ENCODE measurements at places on chromosomes 16 and 17. TPM values are rescaled to one million over a fixed set of nuclear protein-coding genes. Genes with fewer than 3 reads are reported as not detected.

GRCh38 chr17:7811251-7811650 is 22.8 kb upstream of the KDM6B start:
- no peak for DNase-seq

- DNase-seq = peak; percentile 61
Observed at GRCh38 chr17:42578282-42578869, 847 bp upstream of the PSMC3IP start.

The CDC27 gene
- 76.5 TPM for total RNA-seq

The MYL11 gene
- not detected for total RNA-seq

GRCh38 chr17:27634776-27635175 is 3.8 kb downstream of the LGALS9 start:
- DNase-seq = no peak

- no peak for DNase-seq
Observed at GRCh38 chr16:15777533-15778203, 79.2 kb downstream of the MYH11 start.

GRCh38 chr17:15516150-15516549 is 47.1 kb downstream of the TVP23C start:
- no peak for DNase-seq

GRCh38 chr16:88281858-88282563 is 100.7 kb upstream of the ZNF469 start:
- DNase-seq = no peak

DNA sequence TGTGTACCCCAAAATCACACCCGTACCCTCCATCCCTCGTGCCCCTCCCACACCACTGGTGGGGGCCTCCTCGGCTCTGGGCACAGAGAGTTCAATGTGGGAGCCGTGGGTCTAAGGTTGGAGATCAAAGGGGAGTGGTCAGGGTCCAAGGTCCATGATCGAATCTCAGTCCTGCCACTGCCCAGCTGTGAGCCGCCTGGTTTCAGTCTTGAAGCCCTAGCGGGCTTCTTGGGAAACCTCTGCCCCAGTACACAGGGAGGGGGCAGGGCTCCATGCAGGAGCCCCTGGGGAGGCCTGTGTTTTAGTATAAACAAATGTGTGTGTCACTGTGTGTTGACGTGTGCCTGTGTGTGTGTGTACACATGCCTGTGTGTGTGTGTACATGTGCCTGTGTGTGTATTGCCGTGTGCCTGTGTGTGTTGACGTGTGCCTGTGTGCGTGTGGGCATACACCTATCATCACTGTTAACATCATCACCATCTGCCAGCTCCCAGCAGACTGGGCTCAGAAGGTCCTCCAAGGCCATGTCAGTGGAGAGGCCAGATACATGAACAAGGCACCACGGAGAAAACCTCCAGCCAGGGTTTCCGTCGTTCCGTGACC is 26.5 kb upstream of the ZNF469 start:
- DNase-seq = no peak

DNA sequence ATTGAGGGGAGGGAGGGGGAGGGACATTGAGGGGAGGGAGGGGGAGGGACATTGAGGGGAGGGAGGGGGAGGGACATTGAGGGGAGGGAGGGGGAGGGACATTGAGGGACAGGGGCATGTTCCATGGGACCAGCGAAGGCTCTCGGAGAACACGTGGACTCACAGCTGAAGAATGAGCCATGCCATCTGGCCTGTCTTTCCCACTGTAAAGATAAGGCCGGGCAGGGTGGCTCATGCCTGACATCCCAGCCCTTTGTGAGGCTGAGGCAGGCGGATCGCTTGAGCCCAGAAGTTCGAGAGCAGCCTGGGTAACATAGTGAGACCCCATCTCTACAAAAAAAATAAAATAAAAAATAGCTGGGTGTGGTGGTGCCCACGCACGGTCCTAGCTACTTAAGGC is 32.5 kb downstream of the RPH3AL start:
- DNase-seq = no peak

DNA sequence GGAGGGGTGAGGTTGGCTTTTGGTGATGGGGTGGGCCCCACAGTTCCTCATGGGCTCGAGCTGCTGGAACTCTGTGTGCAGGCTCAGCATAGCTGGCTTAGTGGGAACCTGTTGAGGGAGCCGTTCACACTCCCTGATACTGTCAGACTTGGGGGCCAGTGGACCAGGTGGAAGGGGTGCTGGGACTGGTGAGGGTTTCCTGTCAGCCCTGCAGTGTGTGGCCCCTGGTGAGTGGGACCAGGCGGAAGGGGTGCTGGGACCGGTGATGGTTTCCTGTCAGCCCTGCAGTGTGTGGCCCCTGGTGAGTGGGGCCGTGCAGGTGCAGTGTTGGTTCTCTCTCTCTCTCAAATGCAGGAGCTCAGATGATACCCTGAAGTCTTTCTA is 45.1 kb upstream of the ZNF750 start:
- no peak for DNase-seq

- DNase-seq = no peak
Observed at GRCh38 chr17:29102046-29102445, 59.1 kb downstream of the PIPOX start.

- DNase-seq = no peak
Observed at GRCh38 chr17:48733632-48734328, 5.2 kb upstream of the HOXB13 start.

DNA sequence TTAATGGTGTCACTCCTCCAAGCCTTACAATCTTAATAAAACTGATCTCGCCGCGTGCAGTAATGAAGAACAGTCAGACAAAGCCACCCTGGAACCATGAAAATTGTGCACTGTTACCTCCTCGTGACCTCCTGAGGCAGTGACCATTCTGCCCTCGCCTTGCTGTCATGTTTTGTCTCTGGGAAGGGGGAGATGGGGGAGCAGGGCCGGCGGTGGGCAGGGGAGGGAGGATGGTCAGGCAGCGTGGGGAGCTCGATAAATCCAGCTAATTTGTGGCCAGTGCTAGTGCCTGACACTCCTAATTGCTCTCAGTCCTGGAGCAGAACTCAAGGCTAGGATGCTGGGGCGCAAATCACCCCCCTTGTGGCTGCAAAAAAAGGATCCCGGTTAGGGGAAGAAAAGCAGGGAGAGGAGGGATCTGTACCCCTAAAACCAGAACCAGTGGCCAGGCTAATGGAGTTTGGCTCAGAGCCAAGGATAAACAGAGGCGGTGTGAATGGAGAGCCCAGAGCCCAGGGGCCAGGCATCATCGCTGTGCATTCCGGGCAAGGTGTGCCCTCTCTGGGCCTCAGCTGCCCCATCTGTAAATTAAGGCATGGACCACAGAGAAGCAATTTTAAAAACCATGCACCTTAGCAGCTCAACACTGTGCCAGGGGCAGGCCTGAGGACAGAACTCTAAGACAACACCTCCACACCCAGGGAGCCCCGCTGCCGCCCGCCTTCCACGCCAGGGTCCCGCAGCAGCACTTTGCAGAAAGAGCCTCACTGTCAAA is 113.3 kb downstream of the ZNF423 start:
- DNase-seq = no peak

The HSD17B2 gene
- not detected for total RNA-seq

DNA sequence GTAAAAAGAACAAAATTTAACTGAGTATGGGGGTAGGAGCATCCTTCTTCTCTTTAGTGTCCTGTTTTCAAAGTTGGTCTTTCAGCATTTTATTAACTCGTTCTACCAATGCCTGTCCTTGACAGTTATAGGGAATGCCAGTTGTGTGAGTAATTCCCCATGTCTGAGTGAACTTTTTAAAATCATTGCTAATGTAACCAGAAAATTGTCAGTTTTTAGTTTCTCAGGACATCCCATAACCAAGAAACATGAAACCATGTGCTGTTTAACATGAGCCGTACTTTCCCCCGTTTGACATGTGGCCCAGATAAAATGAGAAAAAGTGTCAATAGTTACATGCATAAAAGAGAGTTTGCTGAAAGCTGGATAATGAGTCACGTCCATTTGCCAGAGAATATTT is 71.4 kb upstream of the ARL4D start:
- no peak for DNase-seq

- DNase-seq = no peak
Observed at GRCh38 chr17:47636273-47637030, 13.3 kb upstream of the KPNB1 start.

- DNase-seq = no peak
Observed at GRCh38 chr17:63735691-63736090, 5.9 kb downstream of the STRADA start.

DNA sequence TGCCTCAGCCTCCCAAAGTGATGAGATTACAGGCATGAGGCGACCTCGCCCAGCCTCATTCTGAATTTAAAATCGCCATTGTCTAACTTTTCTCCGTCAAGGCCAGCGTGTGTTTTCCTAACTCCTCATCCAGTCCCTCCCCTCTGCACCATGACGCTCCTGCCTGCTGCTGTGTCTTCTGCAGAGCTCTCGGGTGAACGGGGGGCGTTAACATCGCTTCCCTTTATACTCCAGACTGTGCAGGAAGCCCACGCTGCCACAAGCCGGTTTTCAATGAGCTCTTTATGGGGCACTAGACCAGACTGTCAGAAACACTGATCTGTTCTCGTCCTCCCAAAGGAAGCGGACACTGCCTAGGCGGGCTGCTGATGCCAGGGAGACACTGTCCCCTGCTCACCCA is 13.2 kb downstream of the AANAT start:
- no peak for DNase-seq

GRCh38 chr16:11494433-11494832 is 92.3 kb downstream of the LITAF start:
- DNase-seq = no peak

- DNase-seq = no peak
Observed at GRCh38 chr17:45703806-45704205, 80.3 kb upstream of the CRHR1 start.

- DNase-seq = no peak
Observed at GRCh38 chr16:52680993-52681392, 134.1 kb upstream of the TOX3 start.

The PPY gene
- total RNA-seq = not detected

GRCh38 chr16:81652798-81653505 is 126.1 kb upstream of the PLCG2 start:
- no peak for DNase-seq

- DNase-seq = no peak
Observed at GRCh38 chr16:58738672-58739296, 4.7 kb upstream of the GOT2 start.

The CLUH gene
- 101 TPM for total RNA-seq

The CCL7 gene
- not detected for total RNA-seq

The IL34 gene
- total RNA-seq = 0.71 TPM

Data from activated B cell treated with CpG ODN at 0.5 μM for 24 hours (primary cell).